ENCODE measurements at places on chromosomes 1 and 21.

DNA sequence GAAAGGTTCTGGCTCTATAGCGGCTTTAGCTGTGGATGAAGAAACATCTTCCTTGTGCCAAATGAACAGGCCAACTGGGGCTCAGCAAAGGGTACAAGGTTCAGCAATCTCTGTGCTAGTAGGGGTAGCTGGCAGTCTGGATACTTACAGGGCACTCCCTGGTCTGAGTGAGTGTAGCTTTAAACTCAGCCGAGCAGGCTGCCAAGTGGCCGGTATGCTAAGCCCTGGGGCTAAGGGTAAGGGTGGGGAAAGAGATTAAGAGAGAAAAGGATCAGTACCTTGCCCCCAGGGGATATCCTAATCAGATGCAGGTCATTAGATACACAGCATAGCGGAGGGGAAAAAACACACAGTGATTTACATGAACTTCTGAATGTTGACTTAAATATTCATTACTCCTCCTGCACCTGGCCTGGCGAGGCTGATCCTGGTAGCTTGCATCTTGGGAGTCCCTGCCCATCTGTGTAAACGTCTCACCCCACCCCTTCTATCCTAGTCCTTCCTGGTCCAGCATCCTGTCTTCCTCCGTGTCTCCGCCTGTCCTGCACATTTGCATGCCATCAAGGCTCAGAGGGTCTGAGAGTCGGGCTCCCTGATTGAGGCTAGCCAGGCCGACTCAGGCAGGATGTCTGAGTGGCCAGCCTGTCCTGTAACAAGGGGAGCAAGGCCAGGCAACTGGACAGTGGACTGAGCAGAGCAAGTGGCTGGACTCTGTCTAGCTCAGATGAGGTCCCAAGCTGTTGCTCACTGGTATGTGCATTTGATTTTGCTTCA, 39.5 kb upstream of the CNTN2 start:
- no peak for DNase-seq

DNA sequence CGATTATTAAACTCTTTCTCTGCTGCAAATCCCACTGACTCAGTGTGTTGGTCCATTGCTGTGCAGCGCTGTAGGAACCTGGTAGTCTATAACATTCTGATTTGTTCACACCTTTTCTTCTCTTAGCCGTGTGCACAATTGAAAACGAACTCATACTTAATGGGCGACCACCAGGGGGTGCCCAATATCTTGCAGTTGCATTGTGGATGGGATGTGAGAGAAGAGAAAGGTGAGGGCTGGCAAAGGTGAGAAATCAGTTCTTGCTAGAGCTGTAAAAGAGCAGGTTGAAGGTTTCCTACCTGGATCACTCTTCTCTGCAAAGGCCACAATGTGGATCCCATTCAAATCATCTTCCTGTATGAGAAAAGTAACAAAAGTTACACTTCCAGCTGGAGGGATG, 51.0 kb downstream of the CASQ2 start:
- DNase-seq: no peak

- peak; percentile 74 for DNase-seq
Measured at GRCh38 chr1:166910396-166910994, 34.4 kb upstream of the TADA1 start.

GRCh38 chr1:8493916-8494540, 176.1 kb downstream of the SLC45A1 start:
- no peak for DNase-seq

GRCh38 chr1:6794164-6794563, 8.9 kb downstream of the CAMTA1 start:
- no peak for DNase-seq

- DNase-seq: no peak
Measured at GRCh38 chr1:63621698-63622097, 28.5 kb downstream of the PGM1 start.

DNA sequence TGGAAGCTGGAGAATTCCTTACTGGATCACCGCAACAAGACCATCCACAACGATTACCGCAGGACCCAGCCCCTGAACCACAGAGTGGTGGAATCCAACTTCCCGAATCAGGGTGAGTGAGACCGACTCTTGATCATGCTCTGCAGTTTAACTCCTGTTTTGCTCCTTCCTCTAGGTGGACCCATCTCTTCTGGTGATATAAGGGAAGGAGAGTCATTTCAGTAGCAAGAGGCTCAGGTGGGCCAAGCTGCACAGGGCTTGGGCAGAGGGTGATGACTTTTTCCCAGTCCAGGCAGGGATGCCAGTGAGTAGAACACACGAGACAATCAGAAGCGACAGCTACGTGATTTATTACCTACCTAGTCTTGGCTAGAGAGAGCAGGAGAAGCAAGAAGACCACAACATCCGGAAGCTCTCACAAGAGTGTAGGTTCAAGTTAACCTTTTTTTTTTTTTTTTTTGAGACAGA, 25.2 kb downstream of the CA6 start:
- peak; percentile 76 for DNase-seq

DNA sequence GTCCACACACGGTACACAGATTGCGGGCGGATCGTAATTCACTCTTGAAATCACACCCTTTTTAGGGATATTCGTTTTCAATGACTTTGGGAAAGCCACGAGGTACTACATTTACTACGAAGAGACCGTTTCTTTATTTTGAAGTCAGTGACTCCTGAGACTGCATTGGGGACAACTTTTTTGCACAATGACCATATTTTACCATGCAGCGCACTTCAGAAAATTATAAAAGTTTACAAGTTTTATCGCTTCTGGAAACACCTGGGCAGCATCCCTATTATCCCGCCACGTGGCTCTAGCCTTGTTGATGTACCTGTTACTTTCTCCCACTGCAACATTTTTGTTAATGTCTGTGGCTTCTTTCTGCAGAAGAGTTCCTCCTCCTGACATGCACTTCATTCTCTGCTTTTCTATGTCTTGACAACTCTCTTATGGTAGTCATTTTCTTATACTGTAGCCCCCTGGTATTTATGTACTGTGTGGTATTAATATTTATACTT, 1.3 kb upstream of the AKT3 start:
- no peak for DNase-seq

DNA sequence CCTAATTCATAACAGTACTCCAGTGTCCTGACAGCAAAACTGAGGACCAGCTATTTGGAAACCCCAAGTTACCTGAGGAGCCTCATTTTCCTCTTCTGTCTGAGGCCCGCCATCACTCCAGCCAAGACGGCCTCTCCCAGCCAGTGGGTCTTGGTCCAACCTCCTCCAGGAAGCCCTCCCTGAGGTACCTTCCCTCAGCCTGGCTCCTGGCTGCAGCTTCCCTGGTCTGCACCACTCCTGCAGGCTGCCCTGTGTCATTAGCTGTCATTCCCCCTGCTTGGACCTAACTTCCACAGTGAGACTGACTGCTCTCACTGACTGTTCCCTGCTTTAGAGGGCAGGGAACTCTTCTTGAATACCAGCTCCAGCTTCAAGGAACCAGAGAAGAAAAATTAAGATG, 33.0 kb downstream of the BCAR3 start:
- DNase-seq: no peak

- no peak for DNase-seq
Measured at GRCh38 chr1:109877776-109878175, 32.9 kb upstream of the CSF1 start.

DNA sequence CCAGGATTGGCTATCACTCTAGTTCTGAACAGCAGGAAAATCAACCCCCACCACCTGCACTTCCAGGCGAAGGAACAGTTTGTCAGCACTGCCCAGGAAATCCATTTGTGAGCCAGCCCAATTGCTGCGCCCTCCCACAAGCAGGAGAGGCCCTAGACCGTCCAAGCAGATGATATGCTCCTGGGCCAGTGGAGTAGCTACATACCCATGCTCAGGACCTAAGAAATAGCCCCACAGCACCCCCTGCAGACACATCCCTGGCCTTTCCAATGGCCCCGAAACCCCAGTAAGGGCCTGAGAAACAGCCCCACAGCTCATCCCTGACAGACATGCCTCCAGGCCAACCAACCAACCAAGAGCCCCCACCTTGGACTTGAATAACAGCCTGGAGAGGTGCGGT, 111.5 kb upstream of the ZC3H11B start:
- DNase-seq: no peak

- no peak for DNase-seq
Measured at GRCh38 chr1:233613252-233614172, at the start of gene KCNK1. Gene KCNK1, plus strand, starts transcription at chr1:233614106. Its CDS starts 66 bp downstream, at chr1:233614172.

DNA sequence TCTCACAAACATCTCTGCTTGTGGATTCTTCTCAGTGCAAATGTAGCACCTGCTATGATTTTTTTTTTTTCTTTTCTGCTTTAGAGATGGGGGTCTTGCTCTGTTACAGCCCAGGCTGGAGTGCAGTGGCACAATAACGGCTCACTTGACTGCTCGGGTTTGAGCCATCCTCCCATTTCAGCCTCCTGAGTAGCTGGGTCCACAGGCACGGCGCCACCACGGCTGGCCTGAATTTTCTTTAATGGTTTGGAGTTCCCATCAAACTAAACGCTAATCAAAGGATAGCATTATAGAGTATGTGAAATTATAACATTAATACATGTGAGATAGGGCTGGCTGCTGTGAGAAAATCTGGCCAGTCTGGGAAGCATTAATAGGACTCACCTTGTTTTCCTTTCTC, 7.2 kb upstream of the PTGER3 start:
- DNase-seq: no peak

- peak; percentile 36 for DNase-seq
Measured at GRCh38 chr1:156797212-156797871, 19.3 kb downstream of the SH2D2A start.

- no peak for DNase-seq
Measured at GRCh38 chr1:10316752-10317151, 82.1 kb upstream of the PGD start.

DNA sequence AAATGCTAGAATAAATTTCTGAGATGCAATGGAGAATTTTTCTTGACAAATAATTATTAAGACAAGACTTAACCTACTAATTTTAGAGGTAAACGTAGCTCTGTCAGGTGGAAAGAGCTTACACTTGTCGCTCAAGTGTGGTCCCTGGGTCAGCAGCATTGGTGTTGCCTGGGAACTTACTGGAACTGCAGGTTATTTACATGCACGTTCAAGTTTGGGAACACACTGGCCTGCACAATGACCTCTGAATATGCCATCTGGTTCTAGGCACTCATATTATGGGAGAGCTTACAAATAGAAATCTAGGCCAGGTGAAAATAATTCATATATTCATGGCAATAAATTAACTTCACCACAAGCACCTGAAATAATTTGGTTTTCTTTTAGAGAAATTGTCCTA, 88.5 kb upstream of the BCL9 start:
- DNase-seq: no peak

DNA sequence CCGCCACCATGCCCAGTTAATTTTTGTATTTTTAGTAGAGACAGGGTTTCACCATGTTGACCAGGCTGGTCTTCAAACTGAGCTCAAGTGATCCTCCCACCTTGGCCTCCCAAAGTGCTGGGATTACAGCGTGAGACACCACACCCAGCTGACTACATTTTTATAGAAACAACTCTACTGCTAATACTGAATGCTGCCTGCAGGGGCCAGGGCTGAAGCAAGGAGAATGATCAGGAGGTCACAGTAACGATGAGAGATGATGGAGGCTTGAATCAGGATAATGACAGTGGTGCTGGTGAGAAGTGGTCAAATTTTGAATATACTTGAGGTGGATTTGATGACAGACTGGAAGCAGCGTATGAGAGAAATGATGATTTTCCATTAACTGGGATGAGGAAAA, 33.3 kb downstream of the ODF2L start:
- no peak for DNase-seq

- no peak for DNase-seq
Measured at GRCh38 chr1:91682882-91683597, 182.4 kb downstream of the CDC7 start.

- no peak for DNase-seq
Measured at GRCh38 chr1:118300808-118301207, 115.8 kb upstream of the SPAG17 start.

DNA sequence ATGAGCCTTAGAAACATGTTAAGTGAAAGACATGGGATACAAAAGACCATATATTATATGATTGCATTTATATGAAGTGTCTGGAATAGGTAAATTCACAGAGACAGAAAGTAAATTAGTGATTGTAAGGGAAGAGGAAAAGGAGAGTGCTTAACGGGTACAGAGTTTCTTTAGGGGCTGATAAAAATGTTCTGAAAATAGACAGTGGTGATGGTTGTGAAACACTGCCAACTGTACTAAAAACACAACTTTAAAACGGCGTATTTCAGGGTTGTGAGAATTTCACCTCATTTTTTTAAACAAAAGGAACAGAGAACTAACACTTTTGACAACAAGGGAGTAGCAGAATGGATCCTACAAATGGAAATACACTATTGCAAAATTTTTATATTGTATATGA, 13.4 kb downstream of the COP1 start:
- DNase-seq: no peak

DNA sequence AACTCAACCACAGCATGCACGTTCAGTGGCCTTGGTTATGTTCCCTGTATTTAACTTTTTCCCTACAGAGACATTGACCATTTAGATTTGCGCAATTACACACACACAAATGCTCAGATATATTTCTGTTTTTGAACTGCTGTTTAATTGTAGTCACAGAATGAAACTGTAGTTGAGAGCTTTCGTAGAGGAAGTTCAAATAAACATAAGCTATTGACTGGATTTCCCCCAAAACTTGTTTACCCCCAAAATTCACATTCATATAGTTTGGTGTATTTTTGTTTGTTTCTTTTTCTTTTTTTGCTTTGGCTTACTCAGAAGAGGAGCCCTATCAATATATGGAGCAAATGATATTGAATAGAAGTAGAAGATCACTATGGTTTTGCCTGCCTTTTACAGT, 921.0 kb downstream of the ADGRL2 start:
- no peak for DNase-seq

GRCh38 chr1:115454837-115455511, 116.9 kb upstream of the NGF start:
- DNase-seq: no peak

GRCh38 chr1:9238550-9238949, 4.0 kb downstream of the H6PD start:
- no peak for DNase-seq

DNA sequence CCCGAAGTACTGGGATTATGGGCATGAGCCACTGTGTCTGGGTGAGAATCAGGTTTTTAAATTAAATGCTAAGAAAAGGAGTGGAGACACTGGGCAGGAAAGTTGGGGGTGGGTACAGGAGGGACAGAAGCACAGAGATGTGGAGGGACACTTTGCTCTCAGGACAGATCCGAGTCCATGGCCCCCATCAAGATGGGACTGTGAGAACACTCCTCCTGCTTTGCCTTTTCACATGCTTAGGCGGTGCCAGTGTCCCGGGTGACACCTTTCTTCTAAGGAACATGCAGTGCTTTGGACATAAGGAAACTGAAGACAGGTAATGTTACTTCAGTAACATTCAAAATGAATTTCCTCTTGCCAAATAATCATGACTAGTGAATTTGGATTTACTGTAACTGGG, 16.7 kb downstream of the SLC25A33 start:
- DNase-seq: no peak

- DNase-seq: no peak
Measured at GRCh38 chr1:3502641-3503524, 48.4 kb downstream of the ARHGEF16 start.

- DNase-seq: no peak
Measured at GRCh38 chr1:222704260-222704659, 8.0 kb downstream of the AIDA start.

DNA sequence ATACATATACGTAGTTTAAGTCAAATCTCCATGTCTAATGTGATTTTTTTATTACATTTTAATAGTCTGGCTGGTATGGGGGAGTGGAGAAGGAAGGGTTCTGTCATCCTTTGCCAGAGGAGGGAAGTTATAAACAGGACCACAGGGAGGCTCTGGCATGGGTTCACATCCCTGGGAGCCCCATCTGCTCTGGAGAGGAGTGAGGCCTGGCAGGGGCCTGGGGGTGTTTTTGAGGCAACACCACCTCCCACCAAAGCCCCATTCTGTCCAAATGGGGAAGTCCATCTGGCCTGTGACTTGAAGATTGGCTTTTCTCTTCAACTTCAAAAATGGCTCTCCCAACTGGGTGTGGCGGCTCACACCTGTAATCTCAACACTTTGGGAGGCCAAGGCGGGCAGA, 15.8 kb downstream of the DISP3 start:
- DNase-seq: no peak
